CD4-positive, alpha-beta T cell treated with Interleukin-15 for 1 hour (primary cell): ENCODE measurements at places on chromosomes 12 and 14.

DNA sequence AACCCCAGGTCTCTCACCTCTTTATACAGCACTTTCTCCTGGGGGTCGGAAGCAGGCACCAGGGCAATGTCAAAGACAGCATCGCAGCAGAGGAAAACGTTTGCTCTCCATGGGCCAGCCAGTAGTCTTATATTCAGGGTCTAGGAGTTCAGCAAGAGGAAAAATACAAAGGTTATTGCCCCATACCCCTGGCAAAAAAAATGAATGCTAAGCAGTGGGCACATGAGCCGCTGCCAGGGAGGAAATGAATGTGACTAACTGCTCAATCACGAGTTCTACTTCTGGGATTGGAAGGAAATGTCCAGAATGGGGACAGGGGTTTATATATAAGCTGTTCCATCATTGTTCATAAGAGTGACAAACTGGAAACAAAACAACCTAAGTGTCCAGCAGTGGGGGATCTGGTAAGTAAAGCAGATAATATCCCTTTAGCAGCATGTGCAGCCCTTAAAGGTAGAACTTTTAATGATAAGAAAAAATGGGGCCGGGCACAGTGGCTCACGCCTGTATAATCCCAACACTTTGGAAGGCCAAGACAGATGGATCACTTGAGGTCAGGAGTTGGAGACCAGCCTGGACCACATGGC is 53.8 kb downstream of the PHETA1 start:
- DNase-seq, result peak; percentile 38

- DNase-seq, result no peak
These were observed 233.6 kb downstream of the C12orf50 start for GRCh38 chr12:87795555-87795954.

- no peak for DNase-seq
These were observed 4.4 kb downstream of the ZFP36L1 start for GRCh38 chr14:68788275-68788995.

- no peak for DNase-seq
These were observed 20.9 kb downstream of the SLCO1C1 start for GRCh38 chr12:20716037-20716436.

- no peak for DNase-seq
These were observed 344.9 kb downstream of the FSCB start for GRCh38 chr14:44162197-44162596.

GRCh38 chr12:83784298-83784890 is 1097.7 kb downstream of the TMTC2 start:
- no peak for DNase-seq

DNA sequence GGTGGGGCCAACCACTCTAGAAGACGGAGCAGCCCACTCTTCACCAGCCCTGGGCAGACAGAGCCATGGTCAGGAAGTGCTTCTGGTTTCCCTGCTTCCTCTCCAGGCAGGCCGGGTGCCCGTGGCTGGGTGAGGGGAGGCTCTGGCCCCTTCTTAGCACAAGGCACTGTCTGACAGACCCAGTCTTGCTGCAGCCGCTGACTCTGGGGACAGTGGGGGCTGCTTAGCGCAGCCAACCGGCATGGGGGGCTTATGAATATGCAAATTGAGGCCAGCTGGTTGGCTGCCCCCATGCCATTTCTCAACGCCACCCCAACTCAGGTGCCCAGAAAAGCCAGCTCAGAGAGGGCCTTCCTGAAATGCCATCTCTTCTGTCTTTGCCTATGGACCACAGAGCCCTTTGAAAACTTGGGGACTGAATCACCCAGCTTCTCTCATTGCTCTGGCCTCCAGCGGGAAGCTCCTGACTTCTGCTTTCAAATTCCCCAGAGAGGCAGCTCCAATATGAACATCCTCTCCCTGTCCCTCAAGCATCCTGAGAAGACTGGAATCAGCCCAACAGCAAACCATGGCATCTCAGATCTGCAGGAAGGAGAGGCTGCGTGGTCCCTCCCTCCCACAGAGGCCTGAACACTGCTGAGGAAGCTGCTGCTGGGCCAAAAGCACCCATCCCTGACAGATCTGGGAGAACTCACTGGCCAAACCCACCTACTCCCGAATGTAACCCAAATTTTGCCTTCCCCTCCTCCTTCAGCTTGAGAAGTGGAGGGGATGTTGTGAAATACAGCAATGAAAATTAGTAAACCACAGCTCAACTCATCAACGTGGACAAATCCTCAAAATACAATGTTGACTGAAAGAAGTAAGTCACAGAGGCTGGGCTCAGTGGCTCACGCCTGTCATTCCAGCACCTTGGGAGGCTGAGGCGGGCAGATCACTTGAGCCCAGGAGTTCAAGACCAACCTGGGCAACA is at the start of gene PROX2:
Gene PROX2, minus strand, starts transcription at position 205 of the 973 bp plus-strand sequence. CDS start 12,311 bp downstream, outside the sequence.
- DNase-seq, result no peak

GRCh38 chr14:60287452-60287851 is 38.4 kb downstream of the PPM1A start:
- DNase-seq, result no peak

GRCh38 chr14:105894125-105894977 is 368.0 kb downstream of the TMEM121 start:
- no peak for DNase-seq

GRCh38 chr12:18139989-18140596 is 50.1 kb upstream of the RERGL start:
- DNase-seq, result no peak

- no peak for DNase-seq
These were observed 392.3 kb upstream of the TMPO start for GRCh38 chr12:98123021-98123461.

- no peak for DNase-seq
These were observed 438.9 kb upstream of the SEL1L start for GRCh38 chr14:81972601-81973000.

- no peak for DNase-seq
These were observed 125.4 kb downstream of the SAMD4A start for GRCh38 chr14:54692284-54692772.

DNA sequence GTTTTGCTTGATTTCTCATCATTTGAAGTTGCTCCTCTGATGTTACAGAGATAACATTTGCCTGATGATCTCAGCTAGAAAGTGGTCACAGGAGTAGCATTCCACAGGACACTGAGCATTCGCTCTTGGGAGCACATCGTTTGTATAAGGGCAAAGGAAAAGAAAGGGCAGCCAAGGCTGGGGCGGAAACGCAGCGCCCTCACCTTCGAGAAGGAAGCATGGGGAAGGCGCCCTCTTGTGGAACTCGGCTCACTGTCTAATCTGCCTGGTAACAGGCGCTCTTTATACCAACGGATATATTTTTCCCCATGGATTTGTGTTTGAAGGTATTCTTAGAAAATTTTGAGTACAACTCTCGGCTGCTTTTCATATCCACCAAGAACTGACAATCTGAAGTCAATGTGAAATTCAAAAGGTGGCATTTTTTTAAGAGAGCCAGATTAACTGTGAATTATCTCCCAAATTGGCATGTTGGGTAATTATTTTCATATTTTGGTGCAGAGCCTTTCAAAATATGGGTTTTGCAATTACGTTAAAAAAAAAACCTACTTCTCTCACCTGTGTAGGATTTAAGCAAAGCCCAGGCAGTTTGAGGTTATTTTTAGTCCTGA is 172.7 kb downstream of the CAND1 start:
- peak; percentile 61 for DNase-seq

DNA sequence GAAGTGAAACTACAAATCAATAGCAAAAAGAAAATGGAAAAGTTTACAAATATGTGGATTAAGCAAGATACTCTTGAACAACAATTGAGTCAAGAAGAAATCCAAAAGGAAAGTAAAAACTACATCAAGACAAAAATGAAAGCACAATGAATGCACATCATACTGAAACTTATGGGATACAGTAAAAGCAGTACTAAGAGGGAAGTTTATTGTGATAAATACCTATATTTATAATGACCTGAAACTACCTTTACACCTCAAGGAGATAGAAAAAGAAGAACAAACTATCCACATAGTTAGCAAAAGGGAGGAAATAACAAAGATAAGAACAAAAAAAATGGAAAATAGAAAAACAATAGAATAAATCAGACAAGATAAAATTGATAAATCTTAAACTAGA is 375.0 kb downstream of the TRHDE start:
- DNase-seq, result no peak

DNA sequence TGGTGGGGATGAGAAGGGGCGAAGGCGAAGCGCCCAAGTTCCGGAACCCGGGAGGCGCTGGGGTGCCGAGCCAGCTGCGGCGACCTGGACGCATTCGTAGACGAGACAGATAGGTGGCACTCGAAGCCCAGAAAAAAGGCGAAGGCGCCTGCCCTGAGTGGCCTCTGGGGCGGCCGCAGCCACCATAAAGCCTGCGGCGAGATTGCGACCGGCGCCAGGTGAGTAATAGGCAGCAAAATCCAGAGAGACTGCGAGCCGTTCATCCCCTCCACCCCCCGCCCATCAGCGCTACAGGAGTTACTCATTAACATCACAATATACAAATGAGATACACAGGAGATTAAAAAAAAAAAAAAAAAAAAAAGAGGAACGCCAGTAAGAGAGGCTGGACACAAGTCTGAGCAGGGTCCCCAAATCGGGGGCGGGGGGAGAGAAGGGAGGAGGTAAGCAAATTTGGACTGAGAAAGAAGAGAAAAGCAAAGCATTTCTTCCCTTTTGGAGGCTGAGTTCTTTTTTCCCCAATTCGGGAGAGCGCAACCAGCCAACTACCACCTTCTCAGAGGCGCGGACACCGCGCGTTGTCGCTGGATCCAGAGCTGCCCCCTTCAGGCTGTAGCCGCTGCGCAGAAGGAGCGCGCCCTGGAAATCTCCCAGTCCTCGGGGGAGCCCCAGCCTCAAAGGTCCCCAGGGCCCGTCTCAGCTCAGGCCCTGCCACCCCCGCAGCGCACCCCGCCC is 15.7 kb downstream of the TBX3 start:
- no peak for DNase-seq

DNA sequence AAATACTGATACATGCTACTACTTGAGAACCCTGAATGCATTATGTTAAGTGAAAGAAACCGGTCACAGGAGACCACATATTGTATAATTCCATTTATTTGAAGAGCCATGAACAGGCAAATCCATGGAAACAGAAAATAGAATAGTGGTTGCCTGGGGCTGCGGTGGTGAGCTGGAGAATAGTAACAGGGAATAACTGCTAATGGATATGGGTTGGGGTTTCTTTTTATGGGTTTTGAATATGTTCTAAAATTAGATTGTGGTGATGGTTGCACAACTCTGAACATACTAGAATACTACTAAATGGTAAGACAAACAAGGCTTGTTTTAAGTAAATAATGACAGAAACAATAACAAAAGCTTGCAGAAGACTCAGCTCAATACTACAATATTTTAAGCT is 293.0 kb downstream of the BTG1 start:
- DNase-seq, result no peak

- no peak for DNase-seq
These were observed 326.1 kb downstream of the PDZRN4 start for GRCh38 chr12:41514021-41514777.

GRCh38 chr12:12447236-12447635 is 90.4 kb downstream of the BORCS5 start:
- no peak for DNase-seq

GRCh38 chr12:66168410-66168809 is 1.4 kb downstream of the TMBIM4 start:
- DNase-seq, result no peak

- no peak for DNase-seq
These were observed 304.1 kb downstream of the EGLN3 start for GRCh38 chr14:33646692-33647260.

GRCh38 chr14:53515276-53515675 is 362.2 kb upstream of the DDHD1 start:
- DNase-seq, result no peak

- DNase-seq, result no peak
These were observed 107.0 kb downstream of the ETV6 start for GRCh38 chr12:11756523-11756922.

GRCh38 chr14:100372357-100373048 is 49.4 kb downstream of the SLC25A47 start:
- DNase-seq, result no peak

DNA sequence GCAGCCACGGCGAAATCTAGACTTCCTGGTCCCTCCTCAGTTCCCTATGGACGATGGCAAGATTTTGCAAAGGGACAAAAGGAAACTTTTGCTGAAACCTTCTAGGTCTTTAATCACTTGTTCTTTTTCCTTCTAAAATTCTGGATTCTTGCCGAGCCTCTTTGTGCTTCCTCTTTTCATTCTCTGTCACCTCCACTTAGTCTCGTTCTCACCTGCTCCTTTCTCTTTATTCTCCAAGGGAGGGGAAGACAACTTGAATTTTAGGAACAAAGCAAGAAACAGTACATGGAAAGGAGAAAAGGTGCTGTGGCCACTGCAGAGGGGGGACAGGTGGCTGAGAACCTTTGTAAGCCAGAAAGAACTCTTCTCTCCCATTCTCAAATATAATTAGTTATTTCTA is 194.8 kb downstream of the CACNA1C start:
- DNase-seq, result no peak

GRCh38 chr14:31036552-31036951 is 10.4 kb upstream of the STRN3 start:
- DNase-seq, result no peak

DNA sequence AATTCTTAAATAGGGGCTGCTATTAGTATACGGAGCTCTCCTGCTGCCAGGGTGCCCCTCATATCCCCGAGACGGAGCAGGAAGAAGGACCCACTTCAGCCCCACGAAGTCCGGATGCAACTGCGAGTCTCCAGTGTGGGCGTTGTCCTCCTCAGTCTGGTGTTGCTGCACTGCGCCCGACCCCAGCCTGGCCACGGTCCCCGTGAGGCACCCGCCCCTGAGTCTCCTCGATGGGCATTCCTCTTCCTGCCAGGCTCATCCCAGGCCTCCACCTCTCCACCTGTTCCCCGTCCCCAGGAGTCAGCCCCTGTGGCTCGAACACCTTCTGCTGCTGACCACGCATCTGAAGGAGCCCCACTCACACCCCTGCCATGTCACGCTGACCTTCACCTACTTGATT is 68.1 kb upstream of the SFSWAP start:
- no peak for DNase-seq

GRCh38 chr14:41859336-41859735 is 252.7 kb downstream of the LRFN5 start:
- DNase-seq, result no peak

- DNase-seq, result no peak
These were observed 33.3 kb downstream of the DICER1 start for GRCh38 chr14:95123891-95124579.

DNA sequence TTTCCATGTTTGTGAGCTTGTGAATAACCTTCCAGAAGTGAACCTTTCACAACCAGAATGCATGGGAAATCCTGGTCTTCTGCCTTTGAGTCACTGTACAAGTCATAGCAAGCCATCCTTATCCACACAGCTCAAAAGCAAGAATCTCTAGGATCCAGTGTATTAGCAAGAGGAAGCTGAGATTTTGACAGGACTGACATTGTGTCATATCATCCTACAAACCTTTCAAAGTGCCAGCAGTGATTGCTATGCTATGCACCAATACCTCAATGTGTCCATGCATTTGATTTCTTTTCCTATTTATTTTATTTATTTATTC is 13.5 kb upstream of the NRDE2 start:
- no peak for DNase-seq

GRCh38 chr12:66044731-66045130 is 85.8 kb downstream of the LLPH start:
- DNase-seq, result no peak

GRCh38 chr12:10354071-10354470 is 35.8 kb downstream of the KLRK1 start:
- no peak for DNase-seq
